Calu3 (cell line): ENCODE measurements at places on chromosomes 12 and 14.

- peak; percentile 19 for DNase-seq
Measured at GRCh38 chr12:56014205-56014604, 6.6 kb upstream of the IKZF4 start.

DNA sequence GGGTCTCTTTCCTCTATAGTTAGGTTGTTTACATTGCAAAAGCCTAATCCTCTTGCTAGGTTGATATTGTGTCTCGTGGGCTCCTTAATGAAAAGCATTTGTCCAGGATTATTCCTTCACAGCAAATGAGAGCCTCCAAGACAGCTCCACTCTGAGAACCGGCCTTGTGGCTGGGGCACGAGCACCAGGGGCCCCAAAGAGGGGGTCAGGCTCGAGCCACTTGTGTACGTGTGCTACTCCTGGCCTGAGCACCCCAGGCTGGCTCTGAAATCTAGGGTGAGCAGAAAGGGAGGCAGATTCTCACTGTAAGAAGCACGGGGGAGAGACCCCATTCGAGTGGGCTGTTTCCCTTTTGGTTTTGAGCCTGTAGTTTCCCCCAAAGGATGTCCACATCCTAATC lies 45.0 kb upstream of the FZD10 start:
- no peak for DNase-seq

DNA sequence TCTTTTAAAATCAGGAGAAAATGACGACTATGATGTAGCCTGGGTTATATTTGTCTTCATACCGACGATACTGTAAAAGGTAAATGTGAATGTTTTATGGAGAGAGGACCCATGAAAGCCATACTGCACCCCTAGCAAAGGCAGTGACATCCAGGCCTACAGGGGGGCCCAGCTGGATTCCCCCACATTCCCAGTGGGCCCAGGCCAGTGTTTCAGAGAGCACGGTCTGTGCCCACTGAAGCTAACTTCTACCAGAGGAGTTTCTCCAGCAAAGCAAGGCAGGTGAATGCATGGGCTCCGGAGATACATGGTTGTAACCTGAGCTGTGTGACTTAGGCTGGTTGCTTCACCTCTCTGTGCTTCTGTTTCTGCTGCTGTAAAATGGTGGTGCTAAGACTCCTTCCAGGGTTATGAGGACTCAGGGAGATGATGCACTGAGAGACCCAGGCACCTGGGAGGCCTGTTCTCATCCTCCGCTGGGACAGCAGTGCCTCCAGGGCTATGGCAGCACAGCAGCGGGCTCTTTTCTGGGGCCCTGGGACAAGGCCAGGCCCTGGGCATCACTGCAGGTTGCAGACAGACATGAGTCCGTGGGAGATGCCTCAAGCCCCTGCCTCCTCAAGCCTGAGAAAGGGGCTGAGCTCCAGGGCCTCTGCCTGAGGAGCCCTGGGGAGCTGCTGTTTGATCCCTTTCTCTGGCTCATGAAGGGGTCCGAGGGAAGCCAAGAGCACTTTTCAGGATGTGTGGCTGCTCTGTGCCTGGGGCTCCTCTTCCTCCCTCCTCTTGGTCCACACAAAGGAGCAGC lies 73.7 kb downstream of the SERPINA3 start:
- no peak for DNase-seq

DNA sequence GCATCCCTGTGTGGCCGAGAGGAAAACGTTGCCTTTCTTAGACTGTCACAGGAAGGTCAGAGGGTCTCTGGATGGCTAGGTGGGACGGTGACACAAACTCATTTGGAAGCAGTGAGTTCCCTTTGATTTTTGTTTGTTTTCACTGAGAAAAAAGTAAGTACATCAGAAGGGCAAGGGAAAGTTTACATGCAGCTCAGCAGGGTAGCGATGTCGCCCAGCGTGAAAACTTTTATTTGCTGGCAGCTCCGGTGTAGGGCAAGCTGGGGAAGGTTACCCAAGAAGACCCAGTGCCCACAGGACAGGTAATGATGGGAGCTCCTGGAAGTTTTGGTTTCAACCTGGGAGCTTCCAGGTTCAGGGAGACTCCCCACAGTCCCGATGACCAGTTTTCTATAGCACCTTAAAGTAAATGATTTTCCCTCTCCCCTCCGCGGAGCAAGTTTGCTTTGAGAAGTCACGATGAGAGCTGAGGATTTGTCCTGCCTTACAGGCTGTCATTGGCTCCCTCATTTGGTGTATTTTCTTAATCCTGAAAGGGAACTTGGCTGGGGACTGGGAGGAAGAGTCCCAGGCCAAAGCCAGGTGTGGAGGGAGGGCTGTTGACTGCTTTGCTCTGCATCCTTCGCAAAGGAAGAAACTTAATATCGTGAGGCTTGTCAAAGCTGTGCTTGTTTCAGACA lies 64.7 kb upstream of the ESRRB start:
- DNase-seq, result no peak

DNA sequence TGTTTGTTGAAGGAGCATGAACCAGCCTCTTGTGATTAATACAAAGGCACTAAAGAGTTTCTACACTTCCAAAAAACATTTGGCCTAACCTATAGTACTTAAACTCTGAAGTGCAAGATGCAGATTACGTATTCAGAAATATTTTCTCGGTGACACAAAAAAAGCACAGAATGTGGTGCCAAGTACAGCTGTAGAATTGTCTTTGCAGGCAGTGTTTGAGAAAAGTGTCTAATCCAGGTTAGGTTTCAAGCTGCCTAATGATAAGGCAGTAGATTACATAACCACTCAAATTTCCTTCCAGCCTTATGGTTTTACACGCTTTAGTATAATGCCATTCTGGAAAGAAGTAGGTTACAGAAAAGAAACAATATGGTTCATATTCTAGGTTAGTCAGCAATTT lies 205.2 kb downstream of the KLHL28 start:
- no peak for DNase-seq

GRCh38 chr14:90383731-90384542 lies 12.9 kb upstream of the CALM1 start:
- DNase-seq, result peak; percentile 40

GRCh38 chr12:8648576-8649205 lies 13.9 kb downstream of the MFAP5 start:
- no peak for DNase-seq

DNA sequence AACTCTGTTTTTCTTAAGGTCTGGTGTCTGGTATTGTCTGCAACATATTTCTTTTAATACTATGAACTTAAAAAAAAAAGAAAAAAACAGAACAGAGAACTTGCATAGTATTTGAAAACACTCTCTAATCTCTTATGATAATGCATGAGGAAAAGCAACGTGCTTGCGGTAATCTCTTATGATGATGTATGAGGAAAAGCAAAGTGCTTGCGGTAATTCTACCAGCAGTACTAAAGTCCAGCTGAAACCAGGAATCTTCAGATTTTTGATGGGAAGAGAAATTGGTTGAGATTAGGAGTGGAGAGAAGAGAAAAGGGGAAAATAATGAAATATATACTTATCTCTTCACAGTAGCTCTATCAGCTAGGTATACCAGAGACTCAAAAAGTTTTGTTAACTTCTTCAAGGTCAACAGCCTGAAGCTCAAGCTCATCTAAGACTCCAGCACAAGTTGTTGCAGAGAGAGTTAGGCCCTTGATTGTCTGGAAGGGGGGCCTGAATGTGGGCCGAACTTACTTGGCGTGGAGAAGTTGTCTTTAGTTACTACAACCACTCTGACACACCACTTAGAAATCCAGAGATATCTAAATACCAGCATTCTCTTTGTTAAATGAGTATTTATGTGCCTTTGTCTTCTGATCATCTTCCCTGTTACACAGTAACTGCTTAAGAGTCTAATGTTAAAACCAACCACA lies 240.4 kb downstream of the PRKD1 start:
- no peak for DNase-seq

DNA sequence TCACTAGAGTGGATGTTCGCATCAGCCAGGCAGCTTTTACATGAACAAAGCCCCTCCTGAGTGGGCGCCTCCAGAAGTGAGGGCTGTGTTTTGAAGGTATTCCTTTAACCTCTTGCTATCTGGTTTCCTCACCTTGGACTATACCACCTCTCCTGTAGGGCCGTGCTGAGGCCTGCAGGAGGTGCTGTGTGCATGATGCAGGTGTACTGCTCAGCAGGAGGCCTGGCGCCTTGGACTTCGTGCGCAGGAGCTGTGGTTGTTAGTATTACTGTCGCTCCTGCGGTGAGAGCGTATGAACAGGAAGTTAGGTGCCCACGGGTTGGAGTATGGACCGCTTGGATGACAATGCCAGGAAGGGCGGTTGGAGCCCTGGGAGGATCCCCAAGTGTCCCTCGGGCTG lies 130.7 kb downstream of the TSPAN9 start:
- no peak for DNase-seq

- no peak for DNase-seq
Measured at GRCh38 chr12:68579254-68579653, 31.4 kb upstream of the RAP1B start.

GRCh38 chr14:51552275-51552674 lies 99.4 kb upstream of the FRMD6 start:
- DNase-seq, result no peak

GRCh38 chr12:7130701-7131501 lies 730 bp downstream of the CLSTN3 start:
- peak; percentile 61 for DNase-seq

- DNase-seq, result peak; percentile 49
Measured at GRCh38 chr12:51923506-51924365, 16.4 kb downstream of the ACVRL1 start.

- no peak for DNase-seq
Measured at GRCh38 chr14:71332476-71332875, 425.2 kb downstream of the PCNX1 start.

DNA sequence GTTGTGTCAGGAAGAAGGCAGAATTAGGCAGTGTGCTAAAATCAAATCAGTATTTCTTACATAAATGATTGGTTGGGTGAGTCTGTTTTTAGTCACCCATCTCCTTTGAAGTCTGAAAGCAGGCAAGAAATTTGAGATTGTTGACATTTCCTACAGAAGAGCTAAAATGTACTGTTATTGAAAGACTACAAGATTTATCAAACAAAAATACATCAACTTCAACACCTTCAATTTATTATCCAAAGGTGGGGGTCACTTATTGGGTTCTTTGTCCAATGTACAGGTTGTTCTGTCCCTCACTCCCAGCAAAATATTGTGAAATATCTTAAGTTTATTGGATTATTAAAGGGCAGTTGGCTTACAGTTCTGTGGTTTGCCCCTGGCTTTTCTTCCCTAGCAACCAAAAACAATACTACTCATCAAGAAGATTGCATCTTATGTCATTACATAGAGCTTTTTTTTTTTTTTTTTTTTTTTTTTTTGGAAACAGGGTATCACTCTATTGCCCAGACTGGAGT lies 20.6 kb upstream of the PKP2 start:
- DNase-seq, result no peak

DNA sequence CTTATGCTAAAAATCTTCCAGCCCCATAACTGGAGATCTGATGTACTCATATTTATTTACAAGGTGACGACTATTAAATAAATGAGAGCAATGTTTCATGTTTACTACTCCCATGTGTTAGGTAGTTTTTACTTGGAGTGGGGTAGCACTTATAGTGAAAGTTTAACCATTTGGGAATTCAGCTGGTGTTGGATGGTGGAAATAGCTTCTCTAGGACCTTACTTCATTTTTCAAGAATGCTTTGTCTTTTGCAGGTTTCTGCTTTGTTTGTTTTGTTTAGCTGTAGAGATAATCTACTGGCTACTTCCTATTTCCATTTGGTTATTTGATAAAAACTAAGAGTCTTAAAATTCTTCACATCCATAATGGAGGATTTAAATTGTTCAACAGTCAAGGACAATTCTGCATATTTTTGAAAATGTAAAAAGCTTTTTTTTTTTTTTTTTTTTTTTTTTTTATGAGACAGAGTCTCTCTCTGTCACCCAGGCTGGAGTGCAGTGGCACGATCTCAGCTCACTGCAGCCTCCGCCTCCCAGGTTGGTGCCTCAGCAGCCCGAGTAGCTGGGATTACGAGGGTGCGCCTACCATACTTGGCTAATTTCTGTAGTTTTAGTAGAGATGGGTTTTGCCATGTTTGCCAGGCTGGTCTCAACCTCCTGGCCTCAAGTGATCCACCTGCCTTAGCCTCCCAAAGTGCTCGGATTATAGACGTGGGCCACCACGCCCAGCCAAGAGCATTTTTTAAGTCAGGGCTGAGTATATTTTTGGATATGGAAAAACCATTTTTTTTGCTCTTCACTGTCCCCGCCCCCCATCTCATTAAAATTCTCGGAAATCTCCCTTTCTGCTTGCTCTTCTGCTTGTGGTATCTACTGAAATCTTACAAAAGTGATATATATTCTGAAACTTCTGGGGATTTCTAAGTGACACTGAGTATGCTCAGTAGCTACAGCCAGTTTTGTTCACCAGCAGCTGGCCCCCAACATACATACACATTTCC lies 1.4 kb upstream of the ABCD2 start:
- no peak for DNase-seq

- DNase-seq, result no peak
Measured at GRCh38 chr14:41548666-41549065, 58.0 kb upstream of the LRFN5 start.

- DNase-seq, result no peak
Measured at GRCh38 chr12:119672194-119672593, 4.3 kb downstream of the PRKAB1 start.

DNA sequence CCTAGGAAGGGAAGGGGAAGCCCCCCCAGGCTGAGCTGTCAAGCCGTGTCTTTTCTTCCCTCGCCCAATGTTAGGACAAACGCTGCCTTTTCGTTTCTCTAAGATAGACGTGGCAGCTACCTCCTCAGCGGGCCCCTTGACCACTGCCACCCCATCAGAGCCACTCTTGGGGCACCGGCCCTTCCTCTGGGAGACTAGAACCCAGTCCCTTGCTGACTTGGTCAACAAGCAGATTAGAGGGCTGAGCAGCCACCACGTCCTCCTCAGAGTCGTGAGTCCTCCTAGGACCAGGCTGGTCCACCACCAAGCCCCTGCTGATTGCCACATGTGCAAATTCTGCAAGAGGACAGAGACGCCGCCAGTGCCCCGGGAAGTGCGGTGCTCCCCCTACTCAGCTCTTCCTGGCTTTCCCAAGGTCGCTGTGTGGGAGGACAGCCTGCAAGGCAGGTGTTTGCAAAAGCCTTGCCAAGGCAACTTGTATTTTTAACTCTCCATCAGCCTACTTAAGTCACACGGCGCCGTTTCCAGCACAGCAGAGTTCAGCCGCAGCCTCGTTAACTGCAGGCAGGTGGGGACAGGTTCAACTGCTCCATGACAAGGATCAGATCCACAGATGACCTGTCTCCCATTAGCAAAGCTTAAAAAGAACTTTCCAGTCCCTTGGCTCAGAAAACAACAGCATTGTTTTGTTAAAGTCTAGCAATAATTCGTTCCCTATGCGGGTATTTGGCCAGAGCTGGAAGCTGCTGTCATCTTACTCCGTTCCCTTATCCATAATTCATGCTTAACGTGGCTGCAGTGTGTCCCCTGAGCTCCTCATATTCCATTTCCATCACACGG lies 65.6 kb downstream of the TESC start:
- DNase-seq, result no peak

DNA sequence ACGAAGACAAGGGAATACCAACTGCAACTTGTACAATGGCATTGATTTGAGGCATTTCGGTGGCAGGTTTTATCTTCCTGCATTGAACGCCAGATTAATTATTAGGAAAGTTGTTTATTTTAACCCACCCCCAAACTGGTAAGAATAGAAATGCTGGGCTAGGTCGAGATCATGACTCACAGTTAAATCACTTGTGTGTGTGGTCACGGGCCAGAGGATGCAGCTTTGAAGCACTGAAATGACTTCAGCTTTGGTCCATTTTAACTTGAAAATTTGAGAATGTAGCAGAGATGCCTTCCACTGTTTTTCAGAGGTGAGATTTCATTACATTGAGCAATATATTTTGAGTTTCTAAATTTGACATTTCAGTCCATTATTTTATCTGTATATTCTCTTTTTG lies 23.6 kb upstream of the KCNH3 start:
- peak; percentile 42 for DNase-seq
